ENCODE measurements at places on chromosomes 3 and 15.

- no peak for DNase-seq
Observed at GRCh38 chr15:62617741-62618140, 424.8 kb upstream of the TPM1 start.

DNA sequence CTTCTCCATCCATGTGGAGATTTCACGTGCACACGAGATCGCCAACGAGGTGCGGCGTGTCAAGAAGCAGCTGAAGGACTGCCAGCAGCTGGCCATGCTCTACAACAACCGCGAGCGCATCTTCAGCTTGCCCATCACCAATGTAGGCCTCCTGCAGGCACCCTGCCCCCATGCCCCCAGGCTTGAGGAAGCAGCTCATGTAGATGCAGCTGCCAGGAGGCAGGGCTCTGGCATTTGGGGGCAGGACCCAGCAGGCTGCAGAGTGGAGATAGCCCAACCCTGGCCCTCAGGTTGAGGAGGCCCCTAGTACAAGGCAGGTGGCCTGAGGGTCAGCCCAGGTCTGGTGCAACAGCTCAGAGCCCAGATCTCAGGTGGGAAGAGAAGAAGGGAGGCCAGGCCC lies 36.4 kb downstream of the DNAH1 start:
- no peak for DNase-seq

- no peak for DNase-seq
Observed at GRCh38 chr15:37792351-37792750, 142.1 kb upstream of the TMCO5A start.

- DNase-seq: no peak
Observed at GRCh38 chr3:140748-141330, 55.7 kb upstream of the CHL1 start.

GRCh38 chr3:181066143-181067087 lies 76.9 kb upstream of the DNAJC19 start:
- no peak for DNase-seq

DNA sequence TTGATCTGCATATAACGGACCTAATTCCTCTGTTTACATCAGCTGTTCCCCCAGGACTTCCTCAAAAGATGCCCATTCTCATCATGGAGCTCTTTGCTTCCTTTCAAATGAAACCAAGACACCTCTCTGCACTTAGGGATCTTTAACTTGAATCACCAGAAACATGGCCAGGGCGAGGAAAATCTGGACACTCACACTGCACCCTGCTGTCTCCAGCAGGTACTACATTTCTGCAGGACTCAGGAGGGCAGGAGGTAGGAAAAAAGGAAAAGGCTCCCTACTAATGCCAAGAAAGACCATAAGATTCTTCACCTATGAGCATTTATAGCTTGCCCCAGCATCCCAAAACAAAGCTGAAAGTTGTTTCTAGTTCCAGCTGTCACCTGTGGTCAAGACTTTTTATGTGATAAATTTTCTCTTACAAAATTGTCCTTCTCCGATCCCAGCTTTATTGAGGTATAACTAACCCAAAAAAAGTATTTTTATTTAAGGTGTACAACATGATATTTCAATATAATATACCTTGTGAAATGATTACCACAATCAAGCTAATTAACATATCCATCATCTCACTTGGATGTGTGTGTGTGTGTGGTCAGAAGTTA lies 87.3 kb upstream of the C15orf61 start:
- DNase-seq: peak; percentile 14

DNA sequence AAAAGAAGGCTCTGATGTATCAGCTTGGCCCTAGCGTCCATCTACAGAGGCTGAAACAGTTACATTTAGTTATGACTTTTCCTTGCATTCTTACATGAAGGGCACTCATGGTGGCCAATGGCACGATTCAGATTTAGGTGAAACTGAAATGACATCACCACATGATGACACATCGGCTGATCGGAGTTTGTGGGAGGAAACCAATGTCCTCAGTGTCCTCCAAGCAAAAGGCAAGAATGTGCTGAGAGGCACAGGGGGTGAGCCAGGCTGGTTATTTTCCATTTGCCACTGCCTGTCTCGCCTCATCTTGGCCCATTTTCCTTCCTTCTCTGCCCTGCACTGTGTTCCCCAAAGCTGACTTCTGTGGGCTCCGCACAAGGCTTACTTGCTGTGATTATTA lies 34.4 kb downstream of the TARS3 start:
- no peak for DNase-seq

DNA sequence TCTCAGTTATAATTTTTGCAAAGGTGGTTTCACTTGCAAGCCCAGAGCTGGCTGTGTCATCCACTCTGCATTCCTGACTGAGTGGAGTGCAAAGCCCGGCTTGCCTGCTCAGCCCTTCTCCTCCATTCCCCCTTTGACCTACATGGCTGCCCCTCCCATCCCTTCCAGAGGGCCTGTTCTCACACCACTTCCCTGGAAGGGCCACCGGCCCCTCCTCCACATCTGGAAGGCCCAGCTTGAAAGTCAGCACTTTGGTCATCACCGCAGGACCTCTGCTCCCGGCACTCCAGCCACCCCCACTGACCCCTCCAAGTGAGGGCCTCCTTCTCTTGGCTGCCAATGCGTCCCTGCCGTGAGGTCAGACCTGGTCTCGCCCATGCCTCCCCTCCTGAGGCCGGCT lies 74.1 kb upstream of the RNF7 start:
- no peak for DNase-seq

- no peak for DNase-seq
Observed at GRCh38 chr3:39911465-39912309, 102.3 kb downstream of the MYRIP start.

- peak; percentile 36 for DNase-seq
Observed at GRCh38 chr3:112357930-112358780, 25.2 kb downstream of the CD200 start.

DNA sequence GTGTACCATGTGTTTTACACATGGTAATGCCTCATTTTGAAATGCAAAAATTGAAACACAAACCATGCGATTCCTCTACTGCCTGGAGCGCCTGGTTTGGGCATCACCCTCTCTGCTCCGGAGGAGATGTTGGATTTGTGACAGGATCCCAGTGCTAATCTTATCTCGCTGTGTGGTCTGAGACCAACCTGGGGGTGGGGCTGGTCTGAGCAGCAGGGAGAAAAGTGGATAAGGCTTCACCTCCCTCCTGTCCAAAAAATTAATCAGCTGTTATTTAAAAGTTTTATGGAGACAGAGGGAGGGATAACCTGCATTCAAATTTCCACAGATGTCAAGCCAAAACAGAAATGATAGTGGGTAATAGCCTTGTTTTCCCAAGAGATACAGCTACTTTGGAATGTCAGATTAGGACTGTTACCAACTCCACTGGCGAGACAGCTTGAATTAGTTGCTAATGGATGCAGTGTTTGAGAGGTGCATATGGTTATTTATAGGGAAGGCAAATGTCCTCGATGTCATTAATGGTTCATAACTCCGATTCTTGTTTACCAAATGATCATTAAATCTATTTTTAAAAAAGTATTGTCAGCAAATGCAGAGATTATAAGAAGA lies 54.0 kb upstream of the SKOR1 start:
- no peak for DNase-seq

DNA sequence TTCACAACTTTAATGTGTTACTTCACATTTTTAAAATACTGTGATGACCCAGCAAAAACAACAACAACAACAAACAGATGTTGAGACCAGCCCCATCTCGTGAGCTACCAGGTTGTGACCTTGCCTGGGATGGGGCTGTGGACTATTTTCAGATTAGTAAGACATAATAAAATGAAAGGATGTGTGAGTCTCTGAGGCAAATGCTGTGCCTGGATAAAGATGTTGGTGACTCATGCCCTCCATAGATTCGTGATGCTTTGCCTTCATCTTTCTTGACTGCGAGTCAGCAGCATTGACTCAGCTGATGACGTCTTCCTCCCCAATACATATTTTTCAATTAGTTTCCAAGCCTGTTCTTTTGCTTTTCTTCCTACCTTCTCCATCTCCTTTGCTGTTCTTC lies 453.0 kb upstream of the CFAP20DC start:
- no peak for DNase-seq

DNA sequence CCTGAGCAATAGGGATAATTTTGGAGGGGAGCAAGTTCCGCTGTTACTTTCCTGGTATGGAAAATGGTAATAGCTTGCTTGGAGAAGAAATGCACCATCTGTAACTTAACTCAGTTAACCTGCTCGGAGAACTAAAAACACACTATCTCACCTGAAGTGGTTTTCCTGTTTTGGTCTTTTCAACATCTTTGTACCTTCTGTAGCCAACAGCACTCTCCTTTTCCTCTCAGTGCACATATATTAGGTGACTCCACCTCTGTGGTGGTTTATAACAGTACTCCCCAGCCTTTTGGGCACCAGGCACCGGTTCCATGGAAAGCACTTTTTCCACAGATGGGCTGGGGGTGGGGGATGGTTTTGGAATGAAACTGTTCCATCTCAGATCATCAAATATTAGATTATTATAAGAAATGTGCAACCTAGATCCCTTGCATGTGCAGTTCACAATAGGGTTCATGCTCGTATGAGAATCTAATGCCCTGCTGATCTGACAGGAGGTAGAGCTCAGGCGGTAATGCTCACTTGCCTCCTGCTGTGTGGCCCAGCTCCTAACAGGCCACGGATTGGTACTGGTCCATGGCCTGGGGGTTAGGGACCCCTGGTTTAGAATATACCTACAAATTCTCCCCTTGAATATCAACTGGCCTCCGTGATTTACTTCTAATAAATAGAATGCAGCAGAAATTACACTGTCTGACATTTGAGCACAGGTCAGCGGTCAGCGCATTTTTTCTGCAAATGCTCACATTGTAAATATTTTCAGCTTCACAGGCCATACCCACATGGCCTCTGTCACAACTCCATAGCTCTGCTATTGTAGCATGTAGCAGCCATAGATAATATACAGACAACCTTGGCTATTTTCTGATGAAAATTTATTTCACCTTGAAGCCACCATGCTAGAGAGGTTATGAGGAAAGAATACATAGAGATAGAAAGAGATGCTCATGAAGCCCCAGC lies 83.8 kb upstream of the SUCLG2 start:
- peak; percentile 21 for DNase-seq

GRCh38 chr15:70518201-70519003 lies 245.0 kb downstream of the UACA start:
- no peak for DNase-seq

DNA sequence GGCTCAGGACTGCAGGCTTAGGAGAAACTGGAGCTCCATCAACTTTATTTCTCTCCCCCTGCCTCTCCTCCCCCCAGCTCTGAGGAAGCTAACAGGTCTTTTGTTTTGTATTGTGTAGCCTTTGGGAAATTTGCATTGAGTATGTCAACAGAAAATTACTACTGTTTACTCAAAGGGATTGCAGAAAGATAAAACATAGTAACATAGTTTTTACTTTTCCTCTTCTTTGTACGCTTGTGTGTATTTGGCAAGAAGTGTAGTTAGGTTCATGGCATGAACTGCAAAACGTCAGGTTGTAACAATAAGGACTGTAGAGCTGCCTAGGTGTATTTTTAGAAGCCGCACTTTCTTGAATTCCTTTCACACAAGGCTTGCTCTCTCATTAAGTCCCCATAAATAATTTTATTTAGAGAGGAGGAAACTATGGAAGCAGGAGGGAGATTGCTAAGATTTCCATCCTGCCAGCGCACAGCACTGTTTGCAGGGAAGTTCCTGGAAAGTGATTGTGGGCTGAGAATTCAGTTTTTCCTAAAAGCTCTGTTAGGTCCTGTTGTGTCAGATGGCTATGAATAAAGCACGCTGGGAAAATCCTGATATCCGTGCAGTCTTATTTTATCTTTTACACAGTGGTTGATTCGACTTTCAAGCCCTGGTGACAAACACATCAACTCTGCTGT lies 21.1 kb upstream of the SATB1 start:
- no peak for DNase-seq

DNA sequence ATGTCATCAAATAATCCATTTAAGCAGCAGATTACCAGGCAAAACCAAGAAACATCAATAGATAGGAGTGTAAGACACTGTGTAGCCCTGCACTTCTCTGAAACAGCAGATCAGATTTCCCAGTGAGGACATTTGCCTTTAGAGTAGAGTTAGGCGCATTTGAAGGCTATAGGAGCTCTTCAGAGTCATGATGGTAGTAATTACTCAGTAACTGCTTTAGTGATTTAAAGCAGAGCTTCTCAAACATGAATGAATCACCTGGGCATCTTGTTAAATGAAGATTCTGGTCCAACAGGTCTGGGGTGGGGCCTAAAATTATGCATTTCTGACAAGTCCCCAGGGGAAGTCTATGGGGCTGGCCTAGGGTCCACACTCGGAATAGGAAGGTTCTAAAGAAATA lies 36.9 kb downstream of the THRB start:
- DNase-seq: no peak

DNA sequence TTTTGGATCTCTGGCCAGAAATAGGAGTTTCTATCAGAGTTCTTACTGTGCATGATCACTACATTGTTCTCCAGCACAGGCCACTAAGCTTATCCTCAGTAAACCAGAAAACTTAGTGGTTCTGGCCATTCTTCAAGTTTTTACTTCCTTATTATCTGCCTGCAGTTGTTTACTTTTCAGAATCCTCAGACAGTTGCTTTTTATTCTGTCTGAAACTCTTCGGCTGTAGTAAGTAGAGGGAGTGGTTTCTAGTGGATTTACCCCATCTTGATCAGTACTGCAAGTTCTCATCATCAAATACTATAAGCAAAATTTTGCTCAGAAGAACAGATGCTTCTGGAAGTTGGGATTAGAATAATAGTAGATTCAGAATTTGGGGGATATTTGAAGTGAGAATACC lies 193.0 kb upstream of the RARB start:
- DNase-seq: no peak

- no peak for DNase-seq
Observed at GRCh38 chr15:61237400-61237799, 8.3 kb upstream of the RORA start.

GRCh38 chr15:80275961-80276360 lies 23.9 kb upstream of the CTXND1 start:
- DNase-seq: no peak

DNA sequence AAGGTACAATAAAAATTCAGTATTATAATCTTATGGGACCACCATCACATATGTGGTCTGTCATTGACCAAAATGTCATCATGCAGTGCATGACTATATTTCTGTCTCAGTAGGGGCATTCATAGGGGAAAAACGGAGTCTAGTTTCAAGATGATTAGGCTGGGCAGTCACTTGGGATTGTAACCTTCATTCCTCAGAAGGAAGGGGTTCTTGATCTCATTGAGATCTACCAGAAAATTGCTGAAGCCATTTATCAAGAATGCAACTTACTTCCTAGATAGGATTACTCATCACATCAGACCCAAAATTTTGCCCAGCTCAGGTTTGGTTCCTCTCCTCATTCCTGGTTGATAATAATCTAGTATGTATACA lies 37.3 kb downstream of the BTD start:
- no peak for DNase-seq

- DNase-seq: peak; percentile 62
Observed at GRCh38 chr3:195537995-195538394, 5.1 kb downstream of the PPP1R2 start.
